ENCODE measurements at places on chromosomes 16 and 17.

- no peak for DNase-seq
These were observed 7.1 kb downstream of the ASPA start for GRCh38 chr17:3482852-3483251.

DNA sequence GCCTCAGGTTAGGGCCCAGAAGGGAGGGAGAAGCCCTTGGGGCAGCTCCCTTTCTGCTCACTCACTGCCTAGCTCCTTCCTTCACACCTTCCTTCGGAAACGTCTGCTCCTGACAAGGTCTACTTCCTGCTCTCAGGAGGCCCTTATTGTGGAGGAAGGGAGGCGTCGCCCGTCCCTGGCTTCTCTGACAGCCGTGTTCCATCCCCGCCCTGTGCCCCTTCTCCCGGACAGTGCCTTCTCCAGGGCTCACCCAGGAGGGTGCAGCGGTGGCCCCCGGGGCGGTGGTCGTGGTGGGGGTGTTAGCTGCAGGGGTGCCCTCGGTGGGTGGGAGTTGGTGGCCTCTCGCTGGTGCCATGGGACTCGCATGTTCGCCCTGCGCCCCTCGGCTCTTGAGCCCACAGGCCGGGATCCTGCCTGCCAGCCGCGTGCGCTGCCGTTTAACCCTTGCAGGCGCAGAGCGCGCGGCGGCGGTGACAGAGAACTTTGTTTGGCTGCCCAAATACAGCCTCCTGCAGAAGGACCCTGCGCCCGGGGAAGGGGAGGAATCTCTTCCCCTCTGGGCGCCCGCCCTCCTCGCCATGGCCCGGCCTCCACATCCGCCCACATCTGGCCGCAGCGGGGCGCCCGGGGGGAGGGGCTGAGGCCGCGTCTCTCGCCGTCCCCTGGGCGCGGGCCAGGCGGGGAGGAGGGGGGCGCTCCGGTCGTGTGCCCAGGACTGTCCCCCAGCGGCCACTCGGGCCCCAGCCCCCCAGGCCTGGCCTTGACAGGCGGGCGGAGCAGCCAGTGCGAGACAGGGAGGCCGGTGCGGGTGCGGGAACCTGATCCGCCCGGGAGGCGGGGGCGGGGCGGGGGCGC is 231.9 kb downstream of the SEC14L1 start:
- no peak for DNase-seq

DNA sequence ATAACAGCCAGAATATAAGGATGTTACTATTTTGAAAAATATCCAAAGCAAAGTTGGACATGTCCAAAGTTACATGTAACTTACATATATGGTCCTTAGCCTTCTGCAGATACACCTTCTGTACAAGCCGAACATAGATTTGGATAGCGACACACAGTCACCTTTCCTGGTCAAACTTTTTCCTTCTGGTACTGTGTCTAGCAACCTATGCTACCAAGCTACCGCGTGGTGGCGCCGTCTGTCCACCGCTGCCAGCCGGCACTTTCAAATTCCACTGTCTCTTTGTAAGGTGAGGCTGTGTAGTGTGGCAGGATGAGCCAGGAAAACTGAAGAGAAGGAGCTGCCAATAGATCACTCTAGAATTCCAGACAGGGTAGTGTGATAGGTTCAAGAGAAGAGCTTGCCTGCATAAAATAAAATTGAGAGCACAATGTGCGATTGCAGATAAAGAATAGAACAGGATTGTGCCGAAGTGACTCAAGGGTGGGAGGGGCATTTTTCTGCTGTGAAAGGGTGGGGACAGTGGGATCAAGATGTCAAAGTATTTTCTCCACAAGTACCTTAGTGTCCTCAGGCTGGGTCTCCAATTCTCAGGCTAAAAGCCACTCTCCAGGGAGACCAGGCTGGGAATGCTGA is 366.9 kb downstream of the SLC39A11 start:
- peak; percentile 27 for DNase-seq

DNA sequence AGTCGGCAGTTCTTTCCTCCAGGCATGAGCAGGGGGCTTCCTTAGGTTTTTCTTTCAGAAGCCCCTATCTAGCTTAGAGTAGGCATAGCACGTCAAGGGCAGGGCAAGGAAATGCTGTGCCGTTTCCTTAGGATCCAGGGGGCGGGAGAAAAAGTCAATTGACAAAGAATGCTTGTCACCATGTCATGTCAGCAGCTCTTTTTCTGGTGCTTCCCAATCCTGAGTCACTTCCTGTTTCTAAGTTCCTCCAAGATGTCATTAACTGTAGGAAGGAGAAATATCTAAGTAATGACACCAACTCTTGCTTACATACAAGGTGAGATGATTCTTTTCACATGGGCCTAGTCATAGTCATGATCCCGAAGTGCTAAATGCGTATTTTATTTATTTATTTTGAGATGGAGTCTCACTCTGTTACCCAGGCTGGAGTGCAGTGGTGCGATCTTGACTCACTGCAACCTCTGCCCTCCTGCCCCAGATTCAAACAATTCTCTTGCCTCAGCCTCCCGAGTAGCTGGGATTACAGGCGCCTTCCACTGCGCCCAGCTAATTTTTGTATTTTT is 35.2 kb downstream of the GJC1 start:
- no peak for DNase-seq

GRCh38 chr17:50165066-50165465 is 739 bp upstream of the SGCA start:
- no peak for DNase-seq

DNA sequence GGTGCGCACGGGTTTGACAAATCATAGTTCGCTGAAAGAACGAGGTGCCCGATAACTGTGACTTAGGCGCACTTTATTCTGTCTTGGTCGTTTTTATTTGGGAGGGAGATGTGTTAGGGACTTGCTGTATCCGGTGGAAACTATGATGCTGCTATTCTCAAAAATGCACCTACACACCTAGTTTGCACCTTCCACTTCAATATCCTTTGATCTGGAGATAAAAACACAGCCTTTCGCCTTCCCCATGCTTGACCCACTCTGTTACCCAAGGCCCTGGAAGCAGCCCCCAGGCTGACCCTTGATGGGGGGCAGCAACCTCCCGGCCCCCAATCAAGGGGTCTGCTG is 15.0 kb upstream of the FOXF1 start:
- DNase-seq = no peak

- no peak for DNase-seq
These were observed 81.0 kb downstream of the MYH11 start for GRCh38 chr16:15775663-15776304.

DNA sequence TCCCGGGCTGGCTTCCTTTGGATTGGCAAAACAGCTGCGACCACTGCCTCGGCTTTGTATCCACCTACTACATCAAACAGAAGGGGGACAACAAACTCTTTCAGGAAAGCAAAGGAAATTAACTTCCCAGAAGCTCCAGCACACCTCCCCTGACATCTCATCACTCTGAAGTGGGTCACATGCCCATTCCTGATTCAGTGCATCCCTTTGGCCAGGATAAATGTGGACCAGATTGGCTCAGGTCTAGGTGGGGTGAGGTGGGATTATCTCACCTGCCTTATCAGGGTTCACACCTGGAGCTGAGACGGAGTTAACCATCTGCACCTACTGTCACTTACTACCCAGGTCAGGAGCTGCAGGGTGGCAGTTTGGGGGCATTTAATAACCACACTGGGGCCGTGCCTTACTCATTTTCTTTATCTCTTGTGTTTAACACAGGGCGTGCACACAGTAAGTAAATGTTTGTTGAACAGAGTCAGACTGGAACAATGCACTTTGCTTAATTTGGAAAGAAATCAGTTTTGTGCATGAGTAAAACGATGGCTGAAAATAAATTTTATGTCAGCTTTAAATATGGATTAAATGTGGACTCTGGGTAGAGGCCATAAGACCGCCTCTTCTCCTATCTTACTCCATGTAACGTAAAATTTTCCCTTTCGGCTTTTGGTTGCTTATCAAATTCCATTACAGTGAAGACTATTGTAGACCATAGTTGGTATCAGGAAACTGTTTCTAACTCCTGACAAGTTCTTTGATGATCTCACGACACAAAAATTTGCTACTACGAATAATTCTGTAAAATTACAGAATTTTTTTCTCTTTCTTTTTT is 36.0 kb downstream of the IQCK start:
- no peak for DNase-seq

DNA sequence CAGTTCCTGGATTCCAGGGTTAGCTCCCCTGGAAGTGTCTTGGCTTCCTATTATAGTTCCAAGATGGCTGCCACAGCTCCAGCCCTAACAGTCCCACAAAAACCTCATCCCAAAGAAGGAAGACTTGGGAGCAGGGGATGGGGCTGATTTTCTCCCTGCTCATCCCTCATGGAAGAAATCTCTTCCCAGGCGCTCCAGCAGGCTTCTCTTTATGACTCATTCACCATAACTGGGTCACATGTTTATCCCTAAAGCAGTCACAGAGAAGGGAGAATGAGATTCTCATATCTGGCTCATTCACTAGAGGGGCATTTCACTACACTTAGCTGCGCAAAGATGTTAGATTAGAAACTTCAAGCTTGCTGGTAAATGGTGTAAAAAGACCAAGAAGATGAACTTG is 206.5 kb upstream of the IRX3 start:
- no peak for DNase-seq

- DNase-seq = peak; percentile 72
These were observed 14.4 kb upstream of the CDIPT start for GRCh38 chr16:29877266-29877961.

GRCh38 chr16:50246299-50247122 is 19.8 kb upstream of the ADCY7 start:
- no peak for DNase-seq

DNA sequence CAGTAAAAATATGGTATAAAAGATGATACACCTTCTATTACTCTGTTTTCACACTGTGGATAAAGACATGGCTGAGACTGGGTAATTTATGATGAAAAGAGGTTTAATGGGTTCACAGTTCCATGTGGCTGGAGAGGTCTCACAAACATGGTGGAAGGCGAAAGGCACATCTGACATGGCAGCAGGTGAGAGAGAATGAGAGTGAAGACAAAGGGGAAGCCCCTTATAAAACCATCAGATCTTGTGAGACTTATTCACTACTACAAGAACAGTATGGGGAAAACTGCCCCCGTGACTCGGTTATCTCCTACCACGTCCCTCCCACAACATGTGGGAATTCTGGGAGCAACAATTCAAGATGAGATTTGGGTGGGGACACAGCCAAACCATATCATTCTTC is 45.6 kb downstream of the TBC1D26 start:
- DNase-seq = no peak

DNA sequence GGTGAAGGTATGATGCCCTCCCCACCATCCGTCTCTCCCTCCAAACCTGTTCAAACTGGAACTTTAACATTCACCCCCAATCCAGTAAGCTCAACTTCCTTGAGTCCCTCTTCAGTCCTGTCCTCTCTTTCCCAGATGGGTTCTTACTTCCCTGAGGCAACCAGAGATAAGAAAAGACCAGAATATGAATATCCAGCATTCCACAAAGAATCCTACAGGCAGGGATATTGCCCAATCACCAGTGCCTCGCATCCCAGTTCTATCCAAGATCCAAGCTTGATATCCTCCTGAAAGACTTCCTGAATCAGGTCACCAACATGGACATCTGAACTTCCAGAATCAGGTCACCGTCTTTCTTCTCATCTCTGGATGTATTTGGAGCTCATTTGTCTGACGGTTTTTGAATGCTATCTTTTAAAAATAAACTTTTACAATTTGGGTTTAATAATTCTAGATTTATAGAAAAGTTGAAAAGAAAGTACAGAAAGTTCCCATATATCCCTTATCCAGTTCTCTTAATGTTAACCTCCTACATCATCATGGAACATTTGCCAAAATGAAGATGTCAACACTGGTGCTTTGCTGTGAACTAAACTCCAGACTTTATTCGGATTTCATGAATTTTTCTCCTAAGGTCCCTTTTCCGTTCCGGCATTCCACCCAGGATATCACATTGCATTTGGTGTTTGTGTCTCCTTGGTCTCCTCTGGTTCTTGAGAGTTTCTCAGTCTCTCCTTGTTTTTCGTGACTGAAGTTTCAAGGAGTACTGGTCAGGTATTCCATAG is 13.7 kb upstream of the COL1A1 start:
- no peak for DNase-seq

GRCh38 chr16:61146429-61146828 is 889.8 kb downstream of the CDH8 start:
- DNase-seq = no peak

DNA sequence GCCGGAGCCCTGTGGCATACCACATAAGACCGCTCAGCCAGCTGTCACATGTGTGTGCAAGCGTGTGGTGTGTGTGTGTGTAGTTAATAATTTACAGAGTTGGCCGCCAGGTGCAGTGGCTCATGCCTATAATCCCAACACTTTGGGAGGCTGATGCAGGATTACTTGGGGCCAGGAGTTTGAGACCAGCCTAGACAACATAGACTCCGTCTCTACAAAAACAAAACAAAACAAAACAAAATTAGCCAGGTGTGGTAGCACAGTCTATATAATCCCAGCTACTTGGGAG is 20.4 kb downstream of the SOCS1 start:
- no peak for DNase-seq

DNA sequence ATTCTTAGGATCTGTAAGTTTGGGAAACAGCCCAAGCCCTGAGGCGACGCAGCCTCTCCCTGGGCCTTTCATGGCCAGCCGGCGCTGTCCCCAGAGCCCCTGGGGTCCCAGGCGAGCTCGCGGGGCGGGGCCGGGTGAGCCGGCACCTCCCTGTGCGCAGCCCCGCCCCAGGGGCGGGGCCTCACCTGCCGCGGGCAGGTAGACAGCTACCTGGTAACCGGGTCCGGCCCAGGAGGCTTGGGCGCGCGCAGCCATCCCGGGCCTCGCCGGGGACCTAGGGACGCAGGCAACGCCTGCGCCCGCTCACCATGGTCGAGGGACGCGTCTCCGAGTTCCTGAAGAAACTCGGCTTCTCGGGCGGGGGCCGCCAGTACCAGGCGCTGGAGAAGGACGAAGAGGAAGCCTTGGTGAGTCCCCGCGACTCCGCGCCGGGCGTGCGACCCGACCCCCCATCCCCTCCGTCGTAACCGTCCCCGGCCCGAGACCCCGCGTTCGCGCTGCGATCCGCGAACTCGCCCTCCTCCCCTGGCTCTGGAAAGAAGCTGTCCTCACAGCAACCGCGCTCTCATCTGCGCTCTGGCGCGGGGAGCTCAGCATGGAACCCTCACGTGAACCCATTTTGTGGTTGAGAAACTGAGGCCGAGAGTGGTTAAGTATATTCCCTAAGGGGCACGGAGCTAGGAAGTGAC is at the start of gene ATP2C2:
Gene ATP2C2 (plus strand): TSS at position 231 of the 689 bp plus-strand sequence. CDS start 78 bp downstream, at position 309.
- DNase-seq = no peak

DNA sequence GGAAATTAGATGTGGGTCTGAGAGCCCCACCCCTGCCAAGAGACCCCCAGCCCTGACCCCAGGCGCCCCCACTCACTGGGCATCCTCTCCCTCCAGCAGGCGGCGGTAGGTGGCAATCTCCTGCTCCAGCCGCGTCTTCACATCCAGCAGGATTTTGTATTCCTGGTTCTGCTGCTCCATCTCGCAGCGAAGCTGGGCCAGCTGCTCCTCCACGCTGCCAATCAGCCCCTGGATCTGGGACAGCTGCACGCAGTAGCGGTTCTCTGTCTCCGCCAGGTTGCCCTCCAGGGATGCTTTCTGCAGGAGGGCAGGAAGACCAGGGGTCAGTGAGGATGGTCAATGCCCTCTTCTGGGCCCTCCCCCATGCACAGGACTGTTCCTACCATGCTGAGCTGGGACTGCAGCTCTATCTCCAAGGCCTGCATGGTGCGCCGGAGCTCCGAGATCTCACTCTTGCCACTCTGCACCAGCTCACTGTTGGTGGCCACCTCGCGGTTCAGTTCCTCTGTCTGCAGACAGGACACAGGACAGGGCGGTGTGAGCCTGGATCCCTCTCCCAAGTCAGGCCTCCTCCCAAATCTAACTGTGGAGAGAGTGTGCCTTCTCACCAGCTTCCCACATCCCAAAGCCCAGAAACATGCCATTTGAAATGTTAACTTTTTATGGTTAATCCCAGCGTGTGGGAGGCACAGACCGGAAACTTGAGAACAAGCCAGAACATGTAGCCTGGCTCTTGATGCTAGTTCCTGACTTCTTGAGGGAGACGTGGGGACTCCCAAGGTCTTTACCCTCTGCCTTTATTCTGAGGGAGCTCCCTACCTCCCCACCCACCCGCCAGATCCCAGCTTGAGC is 3.6 kb downstream of the KRT17 start:
- no peak for DNase-seq
